ENCODE measurements at places on chromosomes 13 and 19.

DNA sequence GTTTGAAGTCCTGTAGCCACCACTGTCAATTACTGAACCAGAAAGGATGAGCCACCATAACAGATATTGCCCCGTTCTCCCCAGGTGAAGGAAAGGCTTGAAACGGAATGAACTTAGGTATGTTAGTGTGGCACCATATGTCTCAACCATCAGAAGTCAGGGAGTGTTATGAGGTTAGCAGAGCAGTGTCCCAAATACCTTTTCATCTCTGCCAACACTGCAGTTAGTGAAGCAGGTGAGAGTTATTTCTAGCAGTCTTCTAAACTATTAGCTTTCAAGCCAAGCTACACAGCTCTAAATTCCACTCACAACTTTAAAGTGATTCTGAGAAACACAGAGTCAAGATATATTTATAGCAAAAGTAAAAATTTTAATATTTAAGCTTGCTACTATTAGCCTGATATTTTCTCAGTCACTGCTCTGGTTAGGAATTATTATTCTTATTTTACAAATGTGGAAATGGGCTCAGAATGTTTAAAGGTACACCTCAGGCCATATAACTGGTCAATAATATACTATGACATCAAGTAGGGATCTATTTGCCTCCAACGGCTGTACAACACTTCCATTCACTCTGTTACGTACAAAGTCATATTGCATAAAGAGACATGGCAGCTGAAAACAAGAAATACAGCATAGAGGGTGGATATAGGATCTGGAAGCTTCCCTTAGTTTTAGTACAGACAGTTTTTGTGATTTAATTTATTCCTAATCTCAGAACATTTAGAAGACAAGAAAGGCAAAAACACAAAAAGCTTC lies 1527.1 kb upstream of the PRR20A start:
- DNase-seq, result no peak

- DNase-seq, result no peak
Observed at GRCh38 chr19:54594737-54595136, 1.3 kb downstream of the LILRA1 start.

DNA sequence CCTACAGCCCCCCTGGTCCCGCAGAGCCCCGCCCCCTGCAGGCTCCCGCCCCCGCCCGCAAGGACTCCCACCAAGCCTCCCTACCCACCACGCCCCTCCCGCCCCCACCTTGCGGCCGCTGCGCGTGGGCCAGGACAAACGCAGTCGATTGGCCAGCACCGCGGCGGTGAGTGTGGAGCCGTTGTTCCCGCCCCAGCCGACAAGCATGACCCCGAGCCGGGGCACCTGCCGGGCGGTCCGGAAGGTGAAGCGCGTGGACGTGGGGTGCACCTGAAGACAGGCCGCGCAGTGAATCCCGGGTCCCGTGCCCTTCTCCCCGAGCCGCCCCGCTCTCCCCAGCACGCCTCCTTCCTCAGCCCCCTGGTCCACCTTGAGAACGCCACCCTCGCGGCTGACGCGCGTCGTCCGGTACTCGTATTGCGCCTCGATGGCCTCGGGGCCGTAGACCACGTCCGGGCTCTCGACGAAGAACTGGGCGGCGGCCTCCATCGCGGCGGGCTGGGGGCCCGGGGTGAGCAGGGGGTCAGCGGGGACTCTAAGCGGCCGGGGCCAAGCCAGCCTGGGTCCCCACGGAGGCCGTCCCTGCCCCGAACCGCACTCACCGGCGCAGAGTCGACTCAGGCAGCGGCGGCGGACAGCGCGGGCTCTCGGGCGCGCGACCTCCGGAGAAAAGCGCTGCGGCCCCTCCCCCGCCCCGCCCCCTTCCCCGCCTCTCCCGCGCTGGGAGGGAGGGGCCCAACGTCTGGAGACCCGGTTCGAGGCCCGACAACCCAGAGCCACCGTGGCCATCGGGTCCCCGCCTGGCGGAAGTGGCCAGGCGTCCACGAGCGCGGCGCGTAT lies at the start of gene ISYNA1:
Gene ISYNA1 (minus strand): TSS at position 643 of the 840 bp plus-strand sequence. CDS start 154 bp downstream, at position 489.
- no peak for DNase-seq

- no peak for DNase-seq
Observed at GRCh38 chr19:40797963-40798682, 868 bp upstream of the EGLN2 start.

GRCh38 chr13:85536706-85537105 lies 262.5 kb downstream of the SLITRK6 start:
- no peak for DNase-seq

DNA sequence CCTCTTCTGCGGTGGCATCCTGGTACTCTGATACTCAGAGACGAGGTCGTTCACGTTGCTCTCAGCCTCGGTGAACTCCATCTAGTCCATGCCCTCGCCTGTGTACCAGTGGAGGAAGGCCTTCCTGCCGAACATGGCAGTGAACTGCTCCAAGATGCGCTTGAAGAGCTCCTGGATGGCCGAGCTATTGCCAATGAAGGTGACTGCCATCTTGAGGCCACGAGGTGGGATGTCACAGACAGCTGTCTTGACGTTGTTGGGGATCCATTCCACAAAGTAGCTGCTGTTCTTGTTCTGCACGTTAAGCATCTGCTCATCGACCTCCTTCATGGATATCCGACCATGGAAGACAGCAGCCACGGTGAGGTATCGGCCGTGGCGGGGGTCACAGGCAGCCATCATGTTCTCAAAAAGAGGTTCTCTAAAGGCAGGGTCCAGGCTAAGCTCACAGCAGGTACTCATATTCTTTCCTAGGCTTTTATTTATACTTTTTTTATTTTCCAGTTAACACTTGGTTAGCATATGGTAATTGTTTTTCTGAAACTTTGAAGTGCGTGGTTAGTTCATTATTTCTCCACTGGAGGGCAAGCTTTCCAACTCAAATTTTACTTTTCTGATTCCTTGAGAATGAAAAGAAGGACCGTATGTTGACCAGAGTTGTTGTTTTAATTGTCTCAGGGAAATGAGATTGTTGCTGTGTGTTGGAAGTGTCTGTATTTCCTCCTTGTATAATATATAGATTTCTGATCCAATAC lies 72.4 kb upstream of the RGCC start:
- DNase-seq, result no peak

- no peak for DNase-seq
Observed at GRCh38 chr19:47123406-47123805, 7.2 kb upstream of the SAE1 start.

- DNase-seq, result no peak
Observed at GRCh38 chr19:55113570-55114039, 3.8 kb downstream of the PPP1R12C start.

GRCh38 chr13:21882766-21883165 lies 211.9 kb downstream of the FGF9 start:
- DNase-seq, result no peak

GRCh38 chr13:113417836-113418721 lies 35.2 kb downstream of the ADPRHL1 start:
- no peak for DNase-seq

- no peak for DNase-seq
Observed at GRCh38 chr13:44523146-44524015, 52.7 kb downstream of the TSC22D1 start.

DNA sequence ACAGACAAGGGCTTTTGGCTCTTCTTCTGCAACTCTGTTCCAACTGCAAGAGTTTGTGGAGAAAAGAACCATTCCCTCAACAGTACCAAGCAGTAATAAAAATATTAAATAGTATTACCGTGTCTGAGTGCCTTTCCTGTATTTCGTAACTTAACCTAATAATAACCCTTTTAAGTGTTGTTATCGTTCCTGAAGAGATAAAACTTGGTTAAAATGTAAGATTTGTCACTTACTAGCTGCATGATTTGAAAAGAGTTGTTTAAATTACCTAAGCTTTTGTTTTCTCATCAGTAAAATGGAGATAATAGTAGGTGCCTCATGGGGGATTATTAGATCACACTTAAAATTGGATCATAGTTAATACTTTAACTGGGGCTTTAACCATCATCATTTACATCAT lies 447.2 kb downstream of the GPC5 start:
- peak; percentile 53 for DNase-seq

- DNase-seq, result no peak
Observed at GRCh38 chr13:98333486-98333885, 156.4 kb upstream of the RNF113B start.

GRCh38 chr19:34985249-34986022 lies 14.7 kb upstream of the GRAMD1A start:
- DNase-seq, result no peak

- DNase-seq, result no peak
Observed at GRCh38 chr13:85141401-85141800, 657.8 kb downstream of the SLITRK6 start.

GRCh38 chr13:21413013-21413412 lies 46.1 kb downstream of the ZDHHC20 start:
- DNase-seq, result no peak

DNA sequence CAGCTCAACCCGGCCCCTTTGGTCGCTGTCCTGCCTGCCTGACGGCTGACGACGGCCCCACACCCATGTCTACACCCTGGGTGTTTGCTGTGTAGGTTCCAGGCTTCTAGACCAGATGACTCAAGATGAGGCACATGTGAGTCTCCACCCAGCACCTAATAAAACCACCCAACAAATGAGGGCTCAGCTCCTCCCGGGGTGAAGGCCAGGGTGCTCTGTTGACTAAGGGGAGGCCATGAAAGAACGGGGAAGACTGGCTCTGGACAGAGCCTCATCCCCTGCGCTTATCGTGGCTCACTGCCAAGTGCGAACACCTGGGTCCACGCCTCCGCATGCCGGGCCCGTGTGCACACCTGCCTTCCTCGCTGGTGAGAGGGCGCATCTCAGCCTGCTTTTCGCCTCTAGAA lies 39.6 kb downstream of the COL4A2 start:
- DNase-seq, result no peak

- DNase-seq, result no peak
Observed at GRCh38 chr19:31979949-31980670, 365.3 kb upstream of the ZNF507 start.

- DNase-seq, result no peak
Observed at GRCh38 chr19:1384085-1384462, 367 bp downstream of the NDUFS7 start.

DNA sequence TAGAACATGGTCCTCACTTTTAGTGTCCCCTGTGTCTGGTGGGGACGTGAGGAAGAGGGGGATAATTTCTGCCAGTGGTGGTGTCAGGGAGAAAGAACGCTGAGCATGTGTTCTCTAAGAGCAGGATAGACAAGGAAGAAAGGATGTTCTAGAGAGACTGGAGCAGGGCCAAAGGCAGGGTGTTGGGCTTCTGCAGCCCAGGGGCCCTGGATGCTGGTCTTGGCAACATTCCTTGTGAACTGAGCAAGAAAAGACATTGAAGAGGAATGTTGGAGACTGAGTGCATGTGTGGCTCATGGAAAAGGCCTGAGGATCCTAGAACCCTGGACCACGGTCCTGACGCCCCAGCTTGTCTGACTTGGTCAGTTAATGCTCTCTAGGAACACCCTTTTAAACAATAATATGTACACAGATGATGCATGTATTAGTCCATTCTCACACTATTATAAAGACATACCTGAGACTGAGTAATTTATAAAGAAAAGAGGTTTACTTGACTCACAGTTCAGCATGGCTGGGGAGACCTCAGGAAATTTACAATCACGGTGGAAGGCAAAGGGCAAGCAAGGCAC lies 33.6 kb upstream of the SLC10A2 start:
- no peak for DNase-seq

DNA sequence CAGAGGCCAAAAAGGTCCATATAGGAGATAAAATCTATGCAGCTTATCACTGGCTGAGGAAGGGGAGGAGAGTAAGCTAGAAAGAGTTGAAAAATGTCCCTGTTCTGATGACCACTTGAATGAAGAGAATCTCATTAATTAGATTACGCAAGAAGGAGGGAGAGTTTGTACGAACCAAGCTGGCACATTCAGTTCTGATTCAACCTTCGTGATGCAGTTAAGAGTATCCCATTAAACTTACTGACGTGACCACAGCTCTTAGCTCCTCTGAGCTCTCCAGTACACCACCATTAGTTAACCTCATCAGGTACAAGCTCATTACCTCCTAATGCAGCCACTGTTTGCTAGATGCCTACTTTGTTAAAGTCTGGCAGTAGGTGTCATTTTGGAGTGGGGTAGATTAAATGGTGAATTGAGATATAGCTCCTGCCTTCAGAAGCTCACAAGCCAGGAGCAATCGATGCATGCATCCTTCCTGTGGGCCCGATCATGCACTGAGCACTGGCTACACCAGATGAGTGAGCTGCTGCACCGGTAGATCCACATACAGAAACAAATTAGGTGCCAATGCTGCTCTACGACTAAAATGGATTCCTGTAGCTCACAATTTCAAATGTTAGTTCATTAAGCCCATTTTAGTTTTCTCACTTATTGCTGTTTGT lies 458.3 kb downstream of the COG6 start:
- no peak for DNase-seq

GRCh38 chr19:3222709-3223108 lies 1.8 kb upstream of the CELF5 start:
- no peak for DNase-seq

GRCh38 chr13:102310691-102311418 lies 91.0 kb downstream of the FGF14 start:
- DNase-seq, result no peak

- DNase-seq, result no peak
Observed at GRCh38 chr13:110396913-110397381, 89.9 kb downstream of the COL4A2 start.

- no peak for DNase-seq
Observed at GRCh38 chr13:110436276-110436675, 125.2 kb downstream of the RAB20 start.

- no peak for DNase-seq
Observed at GRCh38 chr19:18389726-18390064, 3.7 kb downstream of the GDF15 start.

All from SK-N-MC (cell line).